ENCODE measurements at places on chromosomes 1 and 21.
A peak's percentile ranks its signal among the peaks of the same experiment; 100 is the strongest.

DNA sequence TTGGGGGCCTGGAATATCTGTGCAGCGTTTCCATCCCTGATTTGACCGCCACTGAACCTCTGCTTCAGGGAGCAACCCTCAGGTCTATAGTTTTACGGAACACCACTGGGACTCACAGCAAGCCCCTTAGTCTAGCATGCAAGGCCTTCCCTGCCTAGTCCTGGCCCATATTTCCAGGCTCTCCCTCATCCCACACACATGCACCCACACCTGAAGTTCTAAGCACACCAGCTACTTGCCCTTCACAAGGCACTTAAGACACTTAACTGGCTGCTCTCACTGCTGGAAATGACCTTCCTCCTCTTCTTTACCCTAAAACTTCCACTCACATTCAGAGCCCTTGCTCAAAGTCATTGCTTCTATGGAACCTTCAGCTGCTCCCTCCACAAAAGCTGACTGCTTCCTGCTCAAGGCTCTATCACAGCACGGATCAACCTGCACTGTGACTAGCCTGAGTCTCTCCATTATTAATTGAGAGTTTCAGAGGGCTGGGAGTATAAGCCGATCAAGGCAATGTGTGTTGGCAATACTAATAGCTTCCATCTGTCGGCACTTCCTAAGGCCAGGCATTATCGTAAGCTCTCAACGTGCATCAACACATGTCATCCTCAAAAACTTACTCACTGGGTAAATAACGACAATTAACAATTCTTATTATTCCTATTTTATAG lies 84.3 kb downstream of the RRAGC start:
- no peak for DNase-seq

GRCh38 chr1:148328884-148329283 lies 154.2 kb downstream of the PPIAL4G start:
- DNase-seq: no peak

GRCh38 chr1:54606990-54607325 lies 16.4 kb downstream of the FAM151A start:
- DNase-seq: no peak

DNA sequence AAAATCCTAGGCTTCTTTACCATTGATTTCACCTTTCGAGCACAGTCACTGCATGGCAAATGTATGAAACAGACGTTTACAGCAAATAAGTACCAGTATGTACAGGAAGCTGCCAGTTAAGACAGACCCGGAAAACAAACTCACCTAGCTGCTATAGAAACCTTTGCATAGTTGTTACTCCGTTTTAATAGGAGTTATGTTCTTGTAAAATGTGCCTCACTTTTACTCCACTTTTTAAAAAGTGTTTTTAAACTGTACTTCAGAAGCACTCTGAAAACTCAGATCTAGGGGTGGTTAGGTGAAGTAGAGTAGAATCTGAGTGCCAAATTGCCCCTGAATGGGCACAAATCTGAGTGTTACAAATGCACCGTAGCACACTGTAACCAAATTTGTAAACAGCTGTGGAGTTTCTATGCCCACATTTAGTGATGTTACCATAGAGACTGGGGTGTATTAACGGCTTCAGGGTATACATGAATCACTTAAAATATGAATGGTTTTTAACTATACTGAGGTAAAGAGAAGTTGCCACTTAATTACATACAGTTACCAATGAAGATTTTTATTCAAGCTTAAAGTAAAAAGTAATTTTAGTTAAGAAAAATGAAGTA lies 30.7 kb downstream of the CNIH4 start:
- DNase-seq: no peak

- DNase-seq: peak; percentile 71
Observed at GRCh38 chr1:110203021-110203661, 7.0 kb upstream of the KCNC4 start.

DNA sequence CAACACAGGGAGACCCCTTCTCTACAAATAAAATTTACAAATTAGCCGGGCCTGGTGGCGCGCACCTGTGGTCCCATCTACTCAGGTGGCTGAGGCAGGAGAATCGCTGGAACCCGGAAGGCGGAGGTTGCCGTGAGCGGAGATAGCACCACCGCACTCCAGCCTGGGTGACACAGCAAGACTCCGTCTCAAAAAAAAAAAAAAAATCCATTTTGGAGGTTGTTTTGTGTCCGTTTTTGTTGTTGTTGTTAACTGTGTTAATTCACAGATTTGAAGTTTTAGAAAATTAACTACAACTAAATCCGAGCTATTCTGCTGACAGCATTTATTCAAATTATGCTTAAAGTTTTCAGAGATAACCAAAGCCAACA lies 618 bp downstream of the CLCC1 start:
- DNase-seq: no peak

DNA sequence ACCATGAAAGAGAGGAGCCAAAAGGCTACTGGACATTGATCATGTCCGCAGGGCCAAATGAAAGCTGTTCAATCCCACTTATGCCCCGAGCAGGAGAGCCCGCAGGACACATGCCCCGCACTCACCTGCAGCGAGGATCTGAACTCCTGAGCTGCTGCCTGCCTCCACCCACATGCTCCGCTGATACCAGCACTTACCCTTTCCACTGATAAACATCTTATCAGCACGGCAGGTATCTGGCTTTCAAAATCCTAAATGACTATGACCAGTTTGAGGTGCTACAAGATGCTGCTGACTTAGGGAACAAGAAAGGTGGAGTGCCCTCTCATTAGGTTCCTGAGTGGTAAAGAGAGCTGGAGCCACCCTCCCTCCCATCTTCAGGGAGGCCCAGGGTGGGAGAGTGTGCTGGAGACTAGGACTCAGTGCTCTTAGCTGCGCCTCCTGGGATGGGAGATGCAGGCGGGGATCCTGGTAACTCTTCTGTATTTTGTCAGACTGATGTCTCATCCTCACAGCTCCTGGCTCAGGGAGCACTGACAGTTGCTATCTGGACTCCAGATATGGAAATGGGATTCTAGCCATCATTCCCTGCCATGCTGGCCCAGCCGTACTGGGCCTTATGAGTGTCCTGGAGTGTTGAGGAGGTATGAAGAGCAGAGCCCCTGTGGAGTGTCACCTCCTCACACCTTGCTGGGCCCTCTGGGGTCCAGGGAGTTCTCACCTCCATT lies 86.4 kb upstream of the F3 start:
- DNase-seq: no peak

DNA sequence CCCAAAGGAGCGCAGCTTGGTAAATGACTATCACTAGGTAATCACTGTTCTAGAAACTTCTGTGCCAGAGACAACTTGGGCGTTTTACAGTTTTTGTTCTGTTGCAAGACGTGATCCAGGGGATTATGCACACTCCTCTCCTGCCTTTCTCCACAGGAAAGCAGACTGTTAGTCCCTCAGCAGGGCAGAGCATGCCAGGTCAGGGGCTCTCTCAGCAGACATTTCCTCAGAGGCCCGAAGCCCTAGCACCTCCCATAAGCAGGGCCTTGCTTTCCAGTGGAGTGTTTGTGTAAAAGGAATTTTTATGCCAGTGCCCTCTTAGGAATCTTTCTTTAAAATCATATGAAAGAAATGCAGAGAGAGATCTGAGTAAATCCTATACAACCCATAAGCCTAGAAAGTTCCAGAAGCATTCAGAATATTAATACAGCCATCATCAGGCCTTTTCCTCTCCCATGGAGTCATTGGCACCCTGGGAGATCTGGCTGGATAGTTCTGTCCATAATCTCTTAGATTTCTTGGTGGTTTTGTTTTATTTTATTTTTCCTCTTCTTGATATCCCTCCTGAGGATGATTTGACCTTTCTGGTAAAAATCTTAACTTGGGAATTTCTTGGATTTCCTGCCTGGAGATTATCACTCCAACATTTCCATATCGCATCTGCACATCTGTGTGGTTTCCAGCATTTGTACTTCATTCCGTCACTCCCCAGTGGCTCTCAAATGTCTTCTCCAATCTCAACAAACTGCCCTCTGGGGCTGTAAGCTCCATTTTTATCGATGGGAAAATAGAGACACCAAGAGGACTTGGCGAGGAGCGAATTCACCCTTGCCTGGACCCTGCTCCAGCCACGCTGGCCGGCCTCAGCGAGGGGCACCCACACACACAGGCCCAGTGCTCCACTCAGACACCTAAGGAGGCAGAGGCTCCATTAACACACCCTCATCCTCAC lies 116.1 kb downstream of the PSMG1 start:
- no peak for DNase-seq

GRCh38 chr1:38915352-38915948 lies 26.2 kb downstream of the RHBDL2 start:
- no peak for DNase-seq

DNA sequence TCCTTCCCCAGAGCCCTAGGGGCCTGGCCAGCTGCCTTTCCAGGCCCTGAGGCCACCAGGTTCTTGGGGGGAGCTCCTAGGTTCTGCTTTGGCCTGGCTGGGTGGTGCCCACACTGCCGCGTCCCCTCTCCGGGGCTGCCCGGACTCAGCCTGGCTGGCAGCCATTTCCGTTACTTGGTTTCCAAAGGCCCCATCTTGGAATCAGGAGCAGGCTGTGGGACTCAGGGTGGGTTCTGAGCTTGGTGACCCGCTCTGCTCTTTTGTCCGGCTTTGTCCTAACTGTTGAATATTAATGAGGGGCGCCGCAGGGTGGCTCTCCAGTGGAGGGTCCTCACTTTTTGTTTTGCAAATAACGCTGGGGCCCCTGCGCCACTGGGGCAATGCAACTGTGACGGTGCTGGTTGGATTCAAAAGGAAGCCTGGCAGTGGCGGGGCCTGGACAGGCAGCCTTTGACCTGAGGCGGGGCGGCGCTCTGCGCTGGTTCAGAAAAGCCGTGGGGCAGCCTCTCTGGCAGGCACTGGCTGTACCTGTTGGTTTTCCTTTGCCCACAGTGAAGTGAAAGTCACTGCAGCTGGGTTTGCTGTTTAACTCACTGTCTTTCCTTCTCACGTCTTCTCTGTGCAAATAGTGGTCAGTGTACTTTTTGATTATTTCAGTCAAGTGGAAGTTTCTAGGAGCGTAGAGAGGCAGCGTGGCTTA lies 20.2 kb downstream of the SKI start:
- DNase-seq: peak; percentile 93

DNA sequence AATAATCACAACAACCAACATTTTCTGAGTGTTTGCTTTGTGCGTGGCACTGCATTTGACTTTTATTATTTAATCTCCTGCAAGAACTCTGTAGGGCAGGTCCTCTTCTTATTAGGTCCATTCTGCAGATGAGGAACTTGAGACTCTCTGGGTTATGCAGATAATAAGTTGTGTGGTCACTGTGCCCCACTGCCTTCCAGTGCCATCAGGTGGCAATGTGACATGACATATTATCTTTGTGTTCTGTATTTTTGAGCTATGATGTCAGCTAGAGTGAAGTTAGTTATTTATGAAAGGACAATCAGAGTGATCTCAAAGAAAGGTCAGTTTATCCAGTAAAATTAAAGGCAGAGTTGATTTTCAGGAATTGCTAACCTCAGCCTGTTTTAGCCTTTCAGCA lies 196.0 kb downstream of the FMN2 start:
- no peak for DNase-seq

DNA sequence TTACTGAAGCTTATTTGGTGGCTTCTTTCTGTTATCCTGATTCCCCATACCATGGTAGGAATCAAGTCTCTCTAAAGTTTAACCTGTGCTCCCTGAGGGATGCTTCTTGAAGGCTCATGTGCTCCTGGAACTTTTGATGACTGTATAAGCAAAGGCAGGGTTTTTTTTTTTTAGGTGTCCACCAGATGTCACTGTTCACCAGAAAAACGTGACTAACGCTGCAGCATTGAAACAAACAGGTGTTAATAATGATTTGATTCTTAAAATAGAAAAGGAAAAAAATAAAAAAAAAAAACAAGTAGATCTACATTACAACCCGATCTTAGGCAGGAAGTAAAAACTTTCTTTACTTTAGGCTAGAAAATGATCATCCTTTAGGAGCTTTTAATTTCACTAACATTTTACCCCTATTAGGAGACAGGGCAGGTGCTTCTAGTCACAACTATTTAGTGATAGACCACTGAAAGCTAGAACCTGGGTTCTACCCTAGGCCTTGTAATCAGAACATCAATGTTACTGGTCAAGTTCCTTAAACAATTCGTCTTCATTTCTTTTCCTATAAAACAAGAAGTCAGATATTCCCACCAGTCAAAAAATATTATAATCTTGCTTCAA lies 223.0 kb downstream of the PLA2G4A start:
- DNase-seq: no peak

DNA sequence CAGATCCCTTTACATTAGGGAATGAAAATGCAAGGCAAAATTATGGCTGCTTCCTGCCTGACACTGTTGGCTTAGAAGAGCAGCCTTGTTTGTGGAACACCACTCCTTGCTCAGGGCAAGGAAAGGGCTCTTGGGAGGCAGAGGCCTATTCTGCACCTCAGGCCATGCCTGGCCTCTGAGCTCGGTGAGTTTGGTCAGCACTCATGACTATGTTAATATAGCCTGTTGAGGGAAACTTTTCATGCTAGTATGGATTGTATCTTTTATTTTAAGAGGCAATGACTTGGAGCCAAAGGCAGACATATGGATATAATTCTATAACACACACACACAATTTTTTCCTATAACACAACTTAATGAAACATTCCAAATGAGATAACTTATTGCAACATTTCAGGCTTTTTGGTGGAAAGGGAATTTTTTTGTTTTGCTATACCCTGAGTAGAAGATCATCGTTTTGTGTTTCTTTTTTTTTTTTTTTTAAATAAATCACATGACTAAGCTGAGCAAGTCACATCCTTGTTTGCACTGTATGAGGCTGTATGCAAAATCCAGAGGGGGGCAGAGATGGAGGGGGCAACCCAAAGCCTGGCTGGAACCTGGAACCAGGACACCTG lies 5.6 kb upstream of the YRDC start:
- no peak for DNase-seq

GRCh38 chr1:11546456-11546855 lies 67.5 kb downstream of the DISP3 start:
- no peak for DNase-seq

DNA sequence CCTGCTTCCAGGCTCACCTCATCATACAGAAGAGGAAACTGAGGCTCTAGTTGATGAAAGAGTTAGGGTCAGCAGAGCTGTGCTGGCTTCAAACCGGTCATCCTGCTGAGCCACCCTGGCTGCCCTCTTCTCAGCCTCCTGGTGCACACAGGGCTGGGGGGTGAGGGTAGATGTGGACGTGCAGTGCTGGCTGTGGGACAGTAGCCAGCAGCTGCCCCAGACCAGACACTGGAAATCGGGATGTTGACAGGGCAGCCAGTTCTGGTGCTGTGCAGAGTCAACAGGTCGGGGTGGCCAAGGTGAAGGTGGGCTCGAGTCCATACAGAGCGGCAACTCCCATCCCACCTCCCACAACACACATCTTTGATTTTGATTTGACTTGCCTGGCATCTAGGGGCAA lies 1.5 kb upstream of the CLCNKA start:
- DNase-seq: no peak

- no peak for DNase-seq
Observed at GRCh38 chr21:28871388-28872010, 121.2 kb downstream of the LTN1 start.
